ENCODE measurements at places on chromosomes 4 and X.
A peak's percentile ranks its signal among the peaks of the same experiment; 100 is the strongest.

DNA sequence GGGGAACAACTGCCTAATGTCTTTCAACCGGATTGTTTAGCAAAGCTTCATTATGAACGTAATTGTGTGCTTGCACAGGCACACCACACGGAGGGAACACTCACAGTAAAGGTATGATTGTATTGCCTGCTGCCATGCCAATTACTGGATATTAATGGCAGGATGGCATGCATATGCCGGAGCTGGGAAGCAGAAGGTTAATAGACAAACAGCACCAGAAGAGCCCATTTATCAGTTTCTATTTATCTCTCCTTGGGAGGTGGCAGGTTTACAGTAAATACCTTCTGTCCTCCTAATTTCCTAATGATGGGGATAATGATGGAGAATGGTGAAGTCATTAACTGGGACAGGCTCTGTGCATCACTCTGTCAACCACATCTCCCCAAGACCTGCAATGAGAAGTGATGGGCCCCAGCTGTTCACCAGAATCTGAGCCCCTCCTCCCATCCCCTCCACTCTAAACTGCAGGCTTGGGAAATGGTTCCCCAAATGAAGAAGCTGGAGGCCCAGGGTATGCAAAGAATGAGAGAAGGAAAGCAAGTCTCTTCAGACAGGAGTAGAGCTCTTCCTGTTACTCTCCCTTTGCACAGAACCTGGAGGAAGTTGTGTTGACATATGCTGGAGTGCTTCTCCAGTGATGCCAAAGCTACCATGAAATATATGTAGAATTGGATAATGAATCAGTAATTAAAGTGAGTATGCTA, 160.8 kb downstream of the NAA11 start:
- no peaks in the 10 kb centered on the region for H3K36me3 ChIP-seq
- no peaks in the 10 kb centered on the region for H3K27me3 ChIP-seq

GRCh38 chr4:41475402-41475801, 62.6 kb upstream of the LIMCH1 start:
- no peaks in the 10 kb centered on the region for H3K36me3 ChIP-seq
- no peaks in the 10 kb centered on the region for H3K27me3 ChIP-seq
- H3K4me3 ChIP-seq: no peak overlapping the region
- H3K27ac ChIP-seq: no peak overlapping the region
- H3K4me1 ChIP-seq: no peaks in the 10 kb centered on the region
- no peak for DNase-seq

- H3K36me3 ChIP-seq: no peaks in the 10 kb centered on the region
- H3K4me1 ChIP-seq: no peaks in the 10 kb centered on the region
- DNase-seq: no peak
Observed at GRCh38 chr4:152994038-152994437, 57.9 kb downstream of the FHDC1 start.

GRCh38 chrX:9352243-9352642, 112.6 kb upstream of the TBL1X start:
- H3K4me1 ChIP-seq: no peaks in the 10 kb centered on the region
- no peak for DNase-seq
- no peaks in the 10 kb centered on the region for H3K27me3 ChIP-seq
- H3K27ac ChIP-seq: no peak overlapping the region
- no peaks in the 10 kb centered on the region for H3K36me3 ChIP-seq
- H3K4me3 ChIP-seq: no peak overlapping the region

DNA sequence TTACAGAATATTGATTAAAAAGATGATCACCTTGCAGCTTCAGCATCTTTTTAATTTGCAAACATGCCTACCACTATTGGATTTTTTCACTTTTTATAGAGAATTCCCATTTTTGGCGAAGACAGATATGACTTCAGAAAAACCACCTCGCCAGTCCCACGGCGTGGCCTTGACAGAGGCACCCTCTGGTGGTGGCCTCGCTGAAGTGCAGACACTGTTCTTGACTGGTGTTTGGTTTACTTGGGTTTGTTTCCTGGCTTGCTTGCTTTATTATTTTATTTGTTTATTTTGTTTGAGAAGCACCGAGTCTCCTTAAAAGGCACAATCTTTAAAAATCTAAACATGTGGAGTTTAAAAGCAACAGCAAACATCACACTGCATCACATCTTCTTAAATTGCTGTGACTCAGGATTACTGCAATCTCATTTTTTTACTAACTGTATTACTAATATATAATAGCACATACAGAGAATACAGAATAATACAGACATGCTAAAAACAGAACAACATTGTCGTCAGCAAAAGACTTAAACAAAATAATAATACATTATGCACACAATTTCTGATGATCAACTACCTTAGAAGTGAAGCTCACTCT, 13.1 kb upstream of the AMTN start:
- H3K27ac ChIP-seq: no peak overlapping the region
- no peaks in the 10 kb centered on the region for H3K27me3 ChIP-seq
- no peak overlapping the region for H3K4me3 ChIP-seq
- no peaks in the 10 kb centered on the region for H3K36me3 ChIP-seq
- no peaks in the 10 kb centered on the region for H3K4me1 ChIP-seq
- DNase-seq: peak; percentile 62

- no peaks in the 10 kb centered on the region for H3K4me1 ChIP-seq
- H3K4me3 ChIP-seq: no peak overlapping the region
- H3K27me3 ChIP-seq: no peaks in the 10 kb centered on the region
- no peak for DNase-seq
- H3K36me3 ChIP-seq: no peaks in the 10 kb centered on the region
- H3K27ac ChIP-seq: no peak overlapping the region
Observed at GRCh38 chrX:108494406-108495090, 54.9 kb downstream of the COL4A5 start.

DNA sequence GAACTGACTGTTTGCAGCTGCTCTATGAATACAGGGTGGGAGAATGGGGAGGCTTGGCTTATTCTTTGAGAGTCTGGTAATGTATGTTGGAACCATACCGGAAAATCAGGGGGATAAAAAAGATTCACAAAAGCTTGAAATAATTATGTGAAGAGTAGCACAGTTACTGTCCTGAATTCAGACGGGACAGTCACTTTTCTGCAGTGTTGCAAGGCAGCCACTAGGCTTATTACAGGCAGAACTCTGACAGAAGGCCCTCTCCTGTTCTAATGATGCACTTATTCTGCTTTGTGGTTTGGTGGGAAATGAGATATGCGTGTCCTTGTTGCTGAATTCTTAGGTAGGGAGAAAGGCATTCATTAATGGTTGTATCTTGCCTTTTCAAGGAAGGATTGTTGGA, 37.2 kb downstream of the GUCY1B1 start:
- no peaks in the 10 kb centered on the region for H3K27me3 ChIP-seq
- H3K27ac ChIP-seq: no peak overlapping the region
- H3K36me3 ChIP-seq: no peaks in the 10 kb centered on the region
- DNase-seq: no peak

GRCh38 chr4:85370400-85371032, 104.4 kb upstream of the ARHGAP24 start:
- DNase-seq: no peak
- H3K4me1 ChIP-seq: no peaks in the 10 kb centered on the region
- no peaks in the 10 kb centered on the region for H3K27me3 ChIP-seq
- H3K27ac ChIP-seq: no peak overlapping the region
- H3K4me3 ChIP-seq: no peak overlapping the region
- no peaks in the 10 kb centered on the region for H3K36me3 ChIP-seq

GRCh38 chr4:129515356-129515755, 419.4 kb downstream of the C4orf33 start:
- H3K27ac ChIP-seq: no peak overlapping the region
- H3K27me3 ChIP-seq: no peaks in the 10 kb centered on the region
- DNase-seq: no peak
- H3K4me1 ChIP-seq: no peaks in the 10 kb centered on the region
- H3K36me3 ChIP-seq: no peaks in the 10 kb centered on the region
- no peak overlapping the region for H3K4me3 ChIP-seq

- no peaks in the 10 kb centered on the region for H3K36me3 ChIP-seq
- no peak for DNase-seq
- H3K4me3 ChIP-seq: no peak overlapping the region
- no peak overlapping the region for H3K27ac ChIP-seq
- H3K4me1 ChIP-seq: no peaks in the 10 kb centered on the region
Observed at GRCh38 chr4:186015212-186015817, 53.6 kb upstream of the TLR3 start.

- H3K27me3 ChIP-seq: no peaks in the 10 kb centered on the region
- no peak overlapping the region for H3K4me3 ChIP-seq
- no peaks in the 10 kb centered on the region for H3K4me1 ChIP-seq
- H3K27ac ChIP-seq: no peak overlapping the region
- no peaks in the 10 kb centered on the region for H3K36me3 ChIP-seq
Observed at GRCh38 chr4:90162566-90162965, 35.4 kb downstream of the CCSER1 start.

- H3K36me3 ChIP-seq: no peaks in the 10 kb centered on the region
- no peak for DNase-seq
- no peaks in the 10 kb centered on the region for H3K27me3 ChIP-seq
- no peaks in the 10 kb centered on the region for H3K4me1 ChIP-seq
- H3K27ac ChIP-seq: no peak overlapping the region
- H3K4me3 ChIP-seq: no peak overlapping the region
Observed at GRCh38 chrX:2264179-2265030, 236.4 kb downstream of the DHRSX start.

DNA sequence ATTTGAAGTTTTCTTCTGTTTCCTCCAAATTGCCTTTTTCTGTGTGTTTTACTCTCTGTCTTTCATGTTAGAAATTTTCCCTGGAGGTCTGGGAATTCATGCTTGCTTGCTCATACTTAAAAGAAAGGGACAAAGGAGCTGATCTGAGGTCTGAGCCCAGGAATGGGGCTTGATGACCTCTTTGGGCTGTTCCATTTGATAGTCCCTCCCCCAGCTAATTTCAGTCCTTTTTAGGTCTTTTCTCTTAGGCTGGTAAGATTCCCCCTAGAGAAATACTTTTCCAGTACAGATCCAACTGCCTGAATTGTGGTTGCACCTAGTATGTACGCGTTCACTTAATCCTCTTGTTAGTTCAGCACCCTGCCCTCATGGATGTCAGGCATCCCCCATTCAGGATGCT, 5.5 kb upstream of the PIGA start:
- peaks cover 3% of the 10 kb centered on the region for H3K27me3 ChIP-seq
- H3K27ac ChIP-seq: no peak overlapping the region
- H3K4me3 ChIP-seq: no peak overlapping the region
- H3K4me1 ChIP-seq: no peaks in the 10 kb centered on the region

- no peak overlapping the region for H3K27ac ChIP-seq
- no peak overlapping the region for H3K4me3 ChIP-seq
- H3K36me3 ChIP-seq: no peaks in the 10 kb centered on the region
- no peak for DNase-seq
- no peaks in the 10 kb centered on the region for H3K27me3 ChIP-seq
- peaks cover 15% of the 10 kb centered on the region for H3K4me1 ChIP-seq
Observed at GRCh38 chr4:68962868-68963267, 11.3 kb upstream of the UGT2A3 start.

DNA sequence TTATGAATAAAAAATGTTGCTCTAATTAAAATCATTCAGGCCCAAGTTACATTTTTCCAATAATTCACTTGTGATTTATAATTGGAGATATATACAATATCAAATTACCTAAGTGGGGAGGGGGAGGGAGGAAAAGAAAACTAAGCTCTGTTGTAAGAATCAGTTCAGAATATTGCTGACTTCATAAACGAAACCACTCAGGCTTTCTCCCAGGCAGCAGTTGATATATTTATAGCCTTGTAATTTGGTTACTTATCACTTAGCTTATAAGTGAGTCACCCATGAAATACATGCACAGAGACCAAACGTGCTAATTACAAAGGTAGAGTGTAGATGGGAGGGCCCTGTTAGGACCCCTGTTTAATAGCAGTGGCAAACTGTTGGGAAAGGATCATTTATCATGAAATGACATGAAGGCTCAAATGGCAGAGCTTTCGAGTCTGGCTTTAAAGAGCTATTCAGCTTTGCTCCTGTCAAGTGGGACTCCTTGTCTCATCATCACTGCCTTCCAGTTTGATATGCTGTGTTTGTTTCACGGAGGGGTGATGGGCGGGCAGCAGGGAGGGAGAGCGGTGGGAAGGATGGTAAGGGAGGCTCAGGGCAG, 105.6 kb upstream of the PGRMC2 start:
- H3K27me3 ChIP-seq: no peaks in the 10 kb centered on the region
- DNase-seq: no peak
- H3K36me3 ChIP-seq: no peaks in the 10 kb centered on the region

DNA sequence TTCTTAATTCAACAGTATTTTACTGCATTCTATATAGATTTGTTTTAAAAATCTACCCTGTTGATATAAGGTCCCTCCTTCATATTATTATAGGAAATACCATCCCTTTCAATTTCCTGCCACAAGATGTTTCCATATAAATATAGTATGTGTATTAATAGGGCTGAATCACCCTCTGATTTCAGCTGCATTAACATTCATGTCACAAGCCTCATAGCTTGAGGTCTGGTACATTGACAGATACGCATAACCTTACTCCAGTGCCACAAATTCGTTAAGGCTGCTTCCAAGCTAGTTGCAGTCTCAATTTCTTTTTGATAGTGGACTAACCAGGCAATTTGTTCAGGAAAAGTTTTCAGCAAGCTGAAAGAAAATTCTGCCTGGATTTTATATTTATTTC, 128.4 kb downstream of the KLHL34 start:
- no peaks in the 10 kb centered on the region for H3K27me3 ChIP-seq
- no peaks in the 10 kb centered on the region for H3K4me1 ChIP-seq
- H3K27ac ChIP-seq: no peak overlapping the region
- no peak for DNase-seq

- H3K36me3 ChIP-seq: no peaks in the 10 kb centered on the region
- no peak for DNase-seq
- no peaks in the 10 kb centered on the region for H3K27me3 ChIP-seq
- no peak overlapping the region for H3K27ac ChIP-seq
Observed at GRCh38 chr4:128249787-128250668, 37.6 kb downstream of the PGRMC2 start.

DNA sequence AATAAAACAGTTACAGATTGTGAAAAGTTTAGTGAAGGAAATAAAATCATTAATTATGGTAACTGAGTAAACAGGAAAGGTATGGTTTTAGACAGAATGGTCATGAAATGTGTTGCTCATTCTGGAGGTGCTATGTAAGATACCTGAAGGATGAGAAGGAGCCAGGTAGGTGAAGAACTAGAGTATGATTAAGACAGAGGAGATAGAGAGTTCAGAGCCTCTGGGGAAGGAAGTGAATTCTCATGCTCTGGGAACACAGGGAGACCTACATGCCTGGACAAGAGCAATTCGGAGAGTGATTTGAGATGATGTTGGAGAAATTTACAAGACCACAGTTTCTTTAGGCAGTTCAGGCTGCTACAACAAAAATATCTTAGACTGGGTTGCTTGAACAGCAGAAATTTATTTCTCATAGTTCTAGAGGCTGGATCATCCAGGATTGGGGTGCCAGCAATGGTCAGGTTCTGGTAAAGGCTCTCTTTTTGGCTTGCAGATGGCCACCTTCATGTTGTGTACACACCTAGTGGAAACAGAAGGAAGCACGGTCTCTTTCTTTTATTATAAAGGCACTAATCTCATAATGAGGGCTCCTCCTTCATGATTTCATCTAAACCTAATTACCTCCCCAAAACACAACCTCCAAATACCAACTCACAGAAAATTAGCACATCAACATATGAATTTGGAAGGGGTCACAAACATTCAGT, 1416.1 kb downstream of the PCDH7 start:
- H3K4me3 ChIP-seq: no peak overlapping the region
- H3K27ac ChIP-seq: no peak overlapping the region
- no peak for DNase-seq

- no peak for DNase-seq
- H3K4me3 ChIP-seq: no peak overlapping the region
- H3K36me3 ChIP-seq: no peaks in the 10 kb centered on the region
- no peaks in the 10 kb centered on the region for H3K27me3 ChIP-seq
- no peaks in the 10 kb centered on the region for H3K4me1 ChIP-seq
Observed at GRCh38 chr4:185323606-185324005, 72.1 kb downstream of the LRP2BP start.
